ENCODE measurements at places on chromosomes 16 and 17.

GRCh38 chr17:39623356-39623950, 3.3 kb upstream of the PPP1R1B start:
- peak; percentile 61 for DNase-seq

DNA sequence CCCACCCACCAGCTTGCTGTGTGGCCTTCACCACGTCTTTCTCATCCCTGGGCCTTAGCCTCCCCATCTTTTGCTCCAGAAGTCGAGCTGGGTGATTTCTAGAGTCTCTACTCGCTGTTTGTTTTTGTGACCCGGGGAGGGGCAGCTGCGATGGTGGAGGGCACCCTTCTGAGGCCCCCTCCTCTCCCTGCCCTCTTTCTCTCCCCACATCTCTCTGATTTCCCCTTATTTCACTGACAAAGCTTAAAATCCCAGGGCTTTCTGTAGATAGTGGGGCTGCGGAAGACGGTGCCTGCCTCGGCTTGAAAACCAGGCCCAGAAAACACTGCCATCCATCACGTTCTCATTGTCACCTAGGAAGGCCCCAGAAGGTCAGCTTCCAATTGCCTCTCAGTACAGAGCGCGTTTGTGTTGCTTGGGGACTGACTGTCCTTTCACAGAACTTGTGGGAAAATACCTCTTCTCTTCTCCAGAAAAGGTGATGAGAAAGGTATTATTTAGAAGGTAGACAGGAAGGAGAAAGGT, 95.1 kb downstream of the NTN1 start:
- DNase-seq: no peak

DNA sequence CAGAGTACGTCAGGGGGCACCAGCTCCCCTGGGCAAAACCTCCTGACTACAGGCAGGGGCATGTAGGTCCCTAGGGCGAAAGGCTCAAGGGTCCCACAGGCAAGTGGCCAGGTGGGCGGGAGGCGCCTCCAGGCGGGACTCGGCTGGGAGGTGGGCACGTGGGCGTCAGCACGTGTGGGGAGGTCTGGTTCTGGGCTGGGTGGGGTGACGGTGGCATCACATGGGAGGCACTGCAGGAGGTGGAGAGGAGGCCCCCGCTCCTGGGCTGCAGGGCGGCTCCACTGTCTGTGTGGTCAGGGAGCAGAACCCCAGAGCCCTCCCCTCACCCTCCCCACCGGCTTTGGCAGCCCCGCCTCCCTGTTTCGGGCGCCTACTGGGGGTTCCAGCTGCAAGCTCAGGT, 52.7 kb downstream of the ACTG1 start:
- no peak for DNase-seq

GRCh38 chr16:80058214-80058613, 457.7 kb upstream of the MAF start:
- DNase-seq: no peak

- DNase-seq: no peak
Measured at GRCh38 chr17:34347063-34347462, 9.2 kb upstream of the CCL13 start.

GRCh38 chr16:19850131-19850817, 34.4 kb downstream of the GPRC5B start:
- DNase-seq: no peak

DNA sequence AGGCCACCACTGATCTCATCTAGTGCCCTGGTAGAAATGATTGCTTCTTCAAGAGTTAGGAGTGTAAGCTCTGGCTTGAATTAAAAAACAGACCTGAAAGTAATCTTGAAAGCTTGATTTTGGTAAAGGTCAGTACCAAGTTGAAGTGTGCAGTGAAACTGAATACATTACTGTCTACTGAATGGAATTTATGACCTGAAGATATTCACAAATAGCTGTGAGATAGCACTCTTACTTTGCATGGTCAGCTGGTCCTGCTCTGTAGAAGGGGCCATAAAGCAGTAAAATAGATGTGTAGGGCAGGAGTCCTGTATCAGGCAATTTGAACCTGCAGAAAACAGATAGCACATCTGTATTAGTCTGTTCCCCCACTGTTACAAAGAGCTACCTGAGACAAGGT, 78.6 kb downstream of the MYH13 start:
- no peak for DNase-seq

GRCh38 chr17:65797809-65798208, 236.4 kb upstream of the AXIN2 start:
- no peak for DNase-seq

- peak; percentile 38 for DNase-seq
Measured at GRCh38 chr16:85157813-85158742, 45.8 kb upstream of the CIBAR2 start.

DNA sequence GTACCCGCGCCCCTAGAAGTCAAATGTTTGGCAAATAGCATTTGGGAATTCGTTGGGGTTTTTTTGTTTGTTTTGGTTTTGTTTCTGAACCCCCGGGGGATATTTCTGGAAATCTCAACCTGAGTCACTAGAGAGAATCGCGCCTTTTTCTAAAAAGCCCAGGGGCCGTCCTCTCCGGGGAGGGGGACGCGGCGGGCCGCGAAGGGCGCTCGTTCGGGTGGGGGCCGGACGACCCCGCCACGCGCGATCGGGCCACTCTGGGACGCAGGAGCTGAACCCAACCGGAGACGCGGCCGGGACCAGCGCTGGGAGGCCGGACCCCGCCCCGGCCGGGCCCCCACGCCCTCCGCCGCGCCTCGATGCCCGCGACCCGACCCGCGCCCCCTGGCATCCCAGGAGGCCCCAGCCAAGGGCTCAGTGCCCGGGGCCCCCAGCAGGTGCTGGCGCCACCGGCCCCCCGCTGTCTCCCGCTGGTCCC, 302 bp downstream of the LITAF start:
- DNase-seq: no peak

DNA sequence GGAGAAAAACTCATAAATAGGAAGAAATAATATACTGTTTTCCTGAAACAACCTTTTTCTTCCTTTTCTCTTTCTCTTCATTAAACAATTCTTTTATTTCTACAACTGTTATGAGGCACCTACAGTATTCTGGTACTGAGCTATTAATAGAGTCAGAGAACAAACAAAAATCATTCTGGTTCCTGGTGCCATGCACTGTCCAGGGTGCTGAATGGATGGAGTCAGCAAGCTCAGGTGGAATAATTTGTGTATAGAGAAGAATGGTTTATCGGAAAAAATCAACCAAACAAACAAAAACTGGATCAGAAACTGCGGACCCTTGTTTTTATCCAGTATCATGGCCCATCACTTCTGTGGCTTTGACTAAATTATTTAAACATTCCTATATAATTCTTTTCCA, 430.3 kb upstream of the GOT2 start:
- DNase-seq: no peak

- DNase-seq: no peak
Measured at GRCh38 chr17:73401911-73402310, 90.1 kb upstream of the CDC42EP4 start.

GRCh38 chr17:79923974-79924638, 84.9 kb upstream of the CBX4 start:
- peak; percentile 56 for DNase-seq

All from SHP77 (cell line).